ENCODE measurements at places on chromosomes 7 and 10. TPM values are rescaled to one million over a fixed set of nuclear protein-coding genes. Genes with fewer than 3 reads are reported as not detected.
A peak's percentile ranks its signal among the peaks of the same experiment; 100 is the strongest.

- DNase-seq: no peak
These were observed 37.4 kb downstream of the SEMA3C start for GRCh38 chr7:80881351-80881900.

- DNase-seq: no peak
These were observed 159.4 kb upstream of the FAM3C start for GRCh38 chr7:121555558-121555957.

DNA sequence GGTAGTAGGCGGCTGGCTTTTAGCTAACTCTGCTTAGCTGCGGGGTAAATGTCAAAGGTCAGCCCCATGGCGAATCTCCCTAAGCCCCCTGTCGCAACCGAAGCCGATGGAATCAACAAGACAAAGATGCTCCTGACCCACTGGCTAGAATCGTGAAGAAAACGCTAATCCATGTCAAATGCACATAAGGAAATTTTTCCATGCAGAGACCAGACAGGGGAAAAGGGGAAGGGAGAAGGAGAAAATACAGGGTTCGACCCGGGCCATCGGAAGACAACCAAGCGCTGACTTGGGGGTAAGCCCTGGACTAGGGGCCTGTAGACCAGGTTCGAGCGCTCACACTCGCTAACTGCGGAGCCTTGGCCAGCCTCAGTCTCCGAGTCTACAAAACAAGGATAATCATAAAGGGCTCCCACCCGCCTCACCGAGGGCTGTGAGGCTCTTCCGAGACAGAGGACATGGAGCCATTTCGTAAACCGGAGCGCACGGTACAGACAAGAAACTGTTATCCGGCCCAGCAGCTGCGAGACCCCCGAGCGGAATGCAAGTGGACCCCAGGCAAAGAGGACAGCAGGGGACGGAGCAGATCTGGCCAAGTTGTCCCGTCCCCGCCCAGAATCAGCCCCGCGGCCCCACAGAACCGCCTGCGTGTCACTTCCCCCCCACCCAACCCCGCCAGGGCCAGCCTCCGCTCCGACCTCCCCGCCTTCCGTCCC, 507 bp downstream of the SAR1A start:
- DNase-seq: no peak

- no peak for DNase-seq
These were observed 16.2 kb downstream of the ZNF316 start for GRCh38 chr7:6653071-6654003.

- no peak for DNase-seq
These were observed 60.1 kb downstream of the CARD11 start for GRCh38 chr7:2983586-2983985.

GRCh38 chr7:72805526-72806494, 22.2 kb downstream of the TYW1B start:
- DNase-seq: no peak

- DNase-seq: no peak
These were observed 35.1 kb downstream of the ADD3 start for GRCh38 chr10:110042891-110043290.

DNA sequence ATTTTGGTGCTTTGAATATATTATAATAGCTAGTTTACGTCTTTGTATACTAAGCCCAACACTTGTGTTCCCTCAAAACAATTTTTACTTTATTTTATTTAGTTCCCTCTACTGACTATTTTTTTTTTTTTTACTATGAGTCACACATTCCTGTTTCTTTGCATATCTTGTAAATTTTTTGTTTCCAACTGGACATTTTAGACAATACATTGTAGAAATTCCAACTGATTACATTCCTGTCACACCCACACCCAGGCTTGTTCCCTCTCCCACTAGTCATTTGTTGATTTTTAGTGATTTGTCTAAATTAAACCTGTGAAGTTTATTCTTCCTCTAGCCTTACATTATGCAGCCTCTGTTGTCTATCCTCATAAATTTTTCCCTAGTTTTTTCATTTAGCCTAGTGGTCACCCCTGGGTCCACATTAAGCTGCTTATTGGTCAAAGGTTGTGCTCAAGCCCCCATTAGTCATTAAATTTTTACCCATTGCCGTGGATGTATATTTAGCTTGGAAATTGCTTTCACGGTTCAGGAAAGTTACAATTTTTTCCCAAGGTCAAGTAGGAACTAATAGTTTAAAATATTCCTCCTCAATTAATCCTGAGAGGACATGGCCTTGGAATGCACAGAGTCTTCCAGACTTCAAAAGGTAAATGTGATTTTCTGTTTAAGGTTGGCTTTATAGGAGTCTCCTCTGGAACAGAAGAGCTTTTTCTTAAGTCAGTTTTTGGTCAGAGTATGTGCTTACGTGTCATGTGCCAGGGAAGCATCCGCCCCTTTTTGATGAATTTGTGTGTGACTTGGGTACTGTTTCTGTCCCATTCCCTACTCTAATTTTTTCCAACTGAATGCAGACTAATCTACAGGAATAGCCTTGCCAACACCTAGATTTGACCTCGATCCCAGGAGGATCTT, 207.6 kb upstream of the TMEM72 start:
- DNase-seq: no peak

GRCh38 chr10:78749898-78750297, 318.9 kb upstream of the ZMIZ1 start:
- DNase-seq: no peak

The SLC29A3 gene
- total RNA-seq: 1.1 TPM

The PLA2G12B gene
- 0.52 TPM for total RNA-seq

GRCh38 chr7:55818686-55819085, 43.9 kb downstream of the SEPTIN14 start:
- DNase-seq: no peak

GRCh38 chr7:112874909-112875308, 84.7 kb upstream of the TMEM168 start:
- DNase-seq: no peak

GRCh38 chr10:13882119-13882711, 295.4 kb downstream of the PRPF18 start:
- peak; percentile 69 for DNase-seq

GRCh38 chr7:128374041-128374440, 12.6 kb upstream of the PRRT4 start:
- DNase-seq: no peak

The MRPL43 gene
- total RNA-seq: 44.9 TPM

DNA sequence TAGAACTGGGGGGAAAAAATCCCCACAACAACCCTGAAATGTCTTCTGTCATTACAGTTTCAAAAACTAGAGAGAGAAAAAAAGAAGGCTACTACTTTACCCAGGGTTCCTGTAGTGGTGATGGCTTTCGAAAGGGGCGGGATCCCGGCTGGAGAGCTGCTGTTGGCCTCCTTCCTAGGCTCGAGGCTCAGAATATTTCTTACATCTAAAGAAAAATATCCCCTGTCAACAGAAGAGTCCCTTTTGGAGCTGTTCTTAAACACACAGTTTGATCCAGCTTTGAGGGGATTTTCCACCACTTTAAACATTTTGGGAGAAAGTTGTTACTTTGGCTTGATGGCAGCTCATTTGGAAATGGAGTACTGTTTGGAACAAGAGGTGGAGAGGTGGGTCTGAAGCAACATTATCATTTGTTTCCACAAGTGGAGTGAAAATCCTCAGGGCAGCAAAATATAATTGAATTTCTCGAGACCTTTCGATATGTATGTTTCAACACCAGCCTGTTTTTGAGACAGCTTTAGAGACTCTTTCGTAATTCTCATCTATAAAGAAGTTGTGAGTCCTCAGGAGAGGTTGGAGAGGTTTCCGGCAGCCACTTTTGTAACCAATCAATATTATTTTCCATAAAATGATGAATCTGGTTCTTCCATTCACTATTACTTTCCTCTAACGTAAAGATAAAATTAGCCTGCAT, 5.1 kb downstream of the HOXA13 start:
- no peak for DNase-seq

The ZNF467 gene
- 2.2 TPM for total RNA-seq

DNA sequence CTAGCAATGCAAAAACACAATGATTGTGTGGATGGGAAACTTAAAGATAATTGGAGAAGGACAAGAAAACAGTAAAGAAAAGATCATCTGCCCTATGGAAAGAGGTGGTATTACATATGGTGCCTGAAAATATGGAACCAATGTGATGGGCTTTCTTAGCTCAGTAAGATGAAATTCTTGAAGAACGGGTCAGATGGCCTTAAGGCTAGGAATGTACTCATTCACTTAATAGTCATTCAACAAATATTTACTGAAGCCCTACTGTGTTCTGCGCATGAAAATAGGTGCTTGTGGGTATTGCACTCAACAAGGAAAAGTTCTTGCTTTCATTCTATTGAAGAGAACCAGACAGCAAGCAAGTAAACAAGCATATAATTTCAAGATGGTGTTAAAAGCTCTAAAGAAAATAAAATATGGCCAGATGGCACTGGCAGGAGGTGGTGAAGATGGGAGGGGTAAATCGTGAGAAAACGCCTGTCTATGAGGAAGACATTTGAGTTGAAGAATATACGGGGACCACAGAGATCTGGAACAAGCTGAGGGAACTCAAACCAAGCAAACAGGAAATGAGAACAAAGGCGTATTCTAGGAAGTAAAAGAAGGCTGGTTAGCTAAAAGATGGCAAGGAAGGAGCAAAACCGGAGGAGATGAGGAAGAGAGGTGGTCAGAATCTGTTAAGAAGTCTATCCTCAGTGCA, 179.7 kb downstream of the ANK3 start:
- no peak for DNase-seq

The PYROXD2 gene
- total RNA-seq: 9.0 TPM

DNA sequence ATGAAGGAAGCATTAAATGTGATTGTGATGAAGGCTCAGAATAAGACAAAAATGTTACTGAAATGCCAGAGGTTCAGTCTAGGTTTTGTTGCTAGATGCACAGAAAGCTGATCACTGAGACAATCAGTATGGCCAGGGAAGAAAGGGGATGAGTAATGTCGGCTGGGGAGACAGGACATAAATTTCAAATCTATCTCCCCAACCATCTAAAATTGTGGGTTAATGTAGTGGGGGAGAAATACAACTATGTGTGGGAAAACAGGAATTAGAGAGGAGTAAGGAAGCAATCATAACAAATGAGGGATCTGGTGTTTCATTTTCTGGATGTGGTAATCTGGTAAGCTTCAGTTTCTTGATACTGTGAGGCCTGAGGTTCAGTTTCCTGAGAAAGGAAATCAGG, 1111.0 kb downstream of the XPNPEP1 start:
- DNase-seq: no peak

DNA sequence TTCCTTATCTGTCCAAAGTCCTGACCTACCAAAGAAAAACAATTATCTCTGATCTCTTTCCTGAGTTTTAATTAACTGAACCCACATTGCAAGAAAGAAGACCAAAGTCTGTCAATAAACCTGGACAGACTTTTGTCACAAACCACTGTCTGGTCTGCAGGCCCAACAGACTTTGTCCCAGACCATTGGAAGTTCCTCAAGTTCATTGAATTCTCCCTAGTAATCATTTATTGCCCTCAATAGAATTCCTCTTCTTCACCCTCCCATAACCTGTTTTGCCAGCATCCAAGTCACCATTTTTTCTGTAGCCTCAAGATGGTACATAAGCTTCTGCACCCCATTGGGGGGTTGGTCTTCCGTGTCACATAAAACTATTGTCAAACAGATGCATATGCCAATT, 3.9 kb upstream of the DNMBP start:
- DNase-seq: no peak

DNA sequence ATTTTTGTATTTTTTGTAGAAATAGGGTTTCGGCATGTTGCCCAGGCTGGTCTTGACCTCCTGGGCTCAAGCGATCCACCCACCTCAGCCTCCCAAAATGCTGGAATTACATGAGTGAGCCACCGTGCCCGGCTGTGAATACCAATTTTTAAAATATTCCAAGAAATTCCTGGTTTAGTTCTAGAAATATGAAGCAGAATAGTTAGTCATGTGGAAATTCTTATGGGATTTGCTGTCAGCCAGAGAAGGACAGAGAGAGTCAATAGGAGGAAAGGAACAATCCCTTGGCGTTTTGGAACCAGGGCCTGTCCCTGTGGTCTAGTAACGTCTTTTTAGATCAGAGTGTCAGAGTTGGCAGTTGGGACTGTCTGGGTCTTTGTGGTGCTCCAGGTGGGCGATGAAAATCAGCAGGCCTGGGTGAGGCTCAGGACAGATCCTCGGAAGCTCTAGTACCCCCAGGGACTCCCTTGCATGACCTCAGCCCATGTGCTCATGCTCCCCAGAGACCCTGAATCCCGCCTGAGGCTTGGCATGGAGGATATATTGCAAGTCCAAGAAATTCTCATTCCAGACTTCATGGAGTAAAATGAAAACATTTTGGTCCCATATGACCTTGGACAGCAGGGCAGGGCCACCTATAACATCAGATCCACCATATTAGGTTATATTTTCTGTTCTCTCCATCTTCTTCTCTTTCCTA, 7.8 kb downstream of the NODAL start:
- peak; percentile 49 for DNase-seq

GRCh38 chr10:92432596-92432995, 141.3 kb downstream of the IDE start:
- DNase-seq: no peak

DNA sequence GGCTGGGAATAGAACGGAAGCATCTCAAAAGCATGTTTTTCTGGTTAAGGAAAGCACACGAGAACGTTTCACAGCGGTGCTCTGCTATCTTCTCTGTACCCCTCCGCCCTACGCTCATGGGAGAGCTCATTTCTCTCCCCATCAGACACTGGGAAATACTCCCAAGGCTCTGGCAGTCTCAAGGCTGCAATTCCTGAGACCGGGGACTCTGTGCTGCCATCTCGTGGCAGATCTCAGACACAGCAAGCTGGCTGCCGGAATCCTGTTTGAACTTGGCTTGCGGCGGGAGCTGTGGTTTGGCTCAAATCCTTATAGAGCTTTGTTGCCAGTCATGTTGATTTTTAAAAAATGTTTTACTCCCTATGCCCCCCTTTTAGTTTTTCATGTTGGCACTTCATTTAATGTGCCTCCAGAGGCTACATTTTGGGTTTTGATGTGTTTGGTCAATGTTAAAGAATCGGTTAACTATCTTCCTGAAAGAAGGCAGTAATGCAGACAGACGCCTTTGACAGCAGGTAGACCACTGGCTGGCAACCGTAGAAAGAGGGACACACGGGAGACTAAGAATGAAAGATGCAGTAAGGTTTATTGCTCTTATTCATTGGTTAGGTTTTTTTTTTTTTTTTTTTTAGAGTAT, 27.6 kb downstream of the BMPER start:
- DNase-seq: peak; percentile 80

The HABP2 gene
- not detected for total RNA-seq

GRCh38 chr7:121385800-121386179, 10.3 kb downstream of the FAM3C start:
- no peak for DNase-seq

DNA sequence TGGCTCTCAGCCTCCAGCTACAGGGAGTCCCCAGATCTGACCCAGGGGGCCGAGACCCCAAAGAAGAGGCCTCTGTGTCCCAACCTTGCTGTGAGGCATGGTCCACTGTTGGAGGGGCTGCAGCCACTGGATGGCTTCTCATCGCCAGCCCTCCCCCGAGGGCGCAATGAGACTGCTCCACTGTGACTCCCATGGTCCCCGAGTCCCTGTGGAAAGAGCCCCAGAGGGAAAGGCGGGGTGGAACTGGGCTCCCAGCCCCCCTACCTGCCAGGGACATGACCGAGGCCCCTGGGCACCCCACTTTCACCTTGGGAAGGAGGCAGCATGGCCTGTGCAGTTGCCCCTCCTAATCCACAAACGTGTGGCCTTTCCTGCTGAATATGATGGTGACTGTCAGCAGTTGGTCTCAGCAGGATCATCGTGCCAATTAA, 33.5 kb upstream of the RET start:
- no peak for DNase-seq

The PDZD7 gene
- total RNA-seq: 0.19 TPM

Data from heart right ventricle (tissue), 16 donors.